ENCODE measurements at places on chromosomes 5 and 9. TPM values are rescaled to one million over a fixed set of nuclear protein-coding genes. Genes with fewer than 3 reads are reported as not detected.

SNAPC4 gene
- total RNA-seq: 9.6 TPM

DNA sequence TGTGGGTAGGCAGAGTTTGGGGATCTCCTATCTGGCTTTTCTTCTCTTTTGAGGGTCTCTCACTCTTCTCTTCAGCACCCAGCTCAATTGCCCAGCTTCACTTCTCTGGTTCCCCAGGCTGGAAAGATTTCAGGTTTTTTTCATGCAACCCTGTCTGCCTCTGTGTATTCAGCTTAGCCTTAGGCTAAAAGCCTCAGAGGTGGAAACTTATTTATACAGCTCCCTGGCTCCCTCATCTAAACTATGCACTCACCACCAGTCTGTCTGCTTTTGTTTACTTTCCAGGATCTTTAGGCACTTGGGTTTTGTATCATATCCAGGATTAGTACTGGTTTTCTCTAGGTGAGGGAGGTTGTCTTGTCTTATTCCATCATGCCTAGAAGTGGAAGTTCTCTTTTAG is 540.2 kb upstream of the TRPC7 start:
- no peak for DNase-seq

DNA sequence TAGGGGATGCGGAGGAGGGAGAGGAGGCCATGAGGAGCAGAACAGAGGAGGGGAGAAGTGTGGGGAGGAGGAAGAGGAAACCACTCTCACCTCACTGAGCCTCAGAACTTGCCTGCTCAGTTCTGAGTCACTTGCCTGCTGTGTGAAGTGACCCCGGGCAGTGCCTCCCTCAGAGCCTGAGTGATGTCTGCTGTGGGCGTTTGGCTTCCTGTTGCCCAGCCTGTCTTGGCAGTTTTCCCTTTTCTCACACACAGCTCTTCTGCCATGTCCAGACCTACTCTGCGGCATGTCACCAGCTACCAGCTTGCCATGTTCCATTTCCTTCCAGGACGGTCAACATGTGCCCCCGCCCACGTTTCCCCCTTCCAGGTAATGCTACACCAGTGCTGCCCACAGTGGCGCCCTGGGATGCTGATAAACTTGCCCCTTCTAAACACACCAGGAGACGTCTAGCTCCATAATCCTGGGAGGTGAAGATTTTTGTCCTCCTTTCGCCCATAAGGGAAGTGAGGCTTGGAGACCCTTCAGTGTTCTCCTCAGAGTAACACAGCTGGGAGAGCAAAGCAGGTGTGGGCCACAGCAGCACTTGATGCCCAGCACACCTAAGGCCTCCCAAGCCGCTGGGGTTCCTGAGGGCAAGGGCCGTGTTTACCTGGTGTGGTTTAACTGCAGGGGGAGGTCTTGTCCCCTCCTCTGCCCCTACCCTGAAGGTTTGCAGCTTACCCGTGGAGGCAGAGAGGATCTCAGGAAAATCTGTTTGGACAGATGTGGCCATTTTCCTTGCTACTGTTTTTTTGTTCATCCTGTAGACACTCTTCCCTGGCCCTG is 63.8 kb upstream of the RNF130 start:
- DNase-seq: no peak

SCGB3A2 gene
- total RNA-seq: not detected

DNA sequence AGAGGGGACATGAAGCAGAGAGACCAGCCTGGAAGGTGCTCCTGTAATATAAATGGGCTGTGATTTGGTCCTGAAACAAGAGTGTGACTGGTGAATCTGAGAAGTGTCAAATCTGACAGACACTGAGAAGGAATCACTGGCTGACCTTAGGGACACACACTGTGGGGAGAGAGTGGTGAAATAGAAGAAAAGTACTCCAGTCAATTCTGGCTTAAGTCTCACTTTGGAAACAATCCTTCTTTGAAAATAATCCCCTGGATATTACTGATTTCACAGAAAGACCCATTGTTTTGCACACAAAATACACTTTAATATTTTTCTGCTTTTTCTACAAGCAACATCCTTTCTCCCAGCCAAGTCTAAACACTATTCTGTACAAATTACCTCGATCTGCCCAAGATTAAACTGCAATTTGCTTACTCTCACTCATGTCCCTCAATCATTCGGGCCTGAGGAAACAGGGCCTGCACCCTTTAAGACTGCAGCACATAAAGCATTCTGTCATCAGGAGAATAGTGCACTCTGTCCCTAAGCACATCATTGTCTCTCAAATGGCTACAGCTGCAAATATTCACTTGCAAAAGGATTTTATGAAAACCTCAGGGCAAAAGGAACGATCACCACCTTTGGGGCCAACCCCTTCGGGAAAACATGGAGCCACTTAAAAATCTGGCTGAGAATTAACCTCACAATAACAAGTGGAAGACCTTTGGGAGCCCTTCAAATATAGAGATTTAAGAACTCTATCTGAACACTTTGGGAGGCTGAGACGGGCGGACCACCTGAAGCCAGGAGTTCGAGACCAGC is 68.6 kb downstream of the MAPKAP1 start:
- no peak for DNase-seq

GRCh38 chr5:157511651-157512644 is 51.9 kb downstream of the NIPAL4 start:
- no peak for DNase-seq

ACTBL2 gene
- not detected for total RNA-seq

DNA sequence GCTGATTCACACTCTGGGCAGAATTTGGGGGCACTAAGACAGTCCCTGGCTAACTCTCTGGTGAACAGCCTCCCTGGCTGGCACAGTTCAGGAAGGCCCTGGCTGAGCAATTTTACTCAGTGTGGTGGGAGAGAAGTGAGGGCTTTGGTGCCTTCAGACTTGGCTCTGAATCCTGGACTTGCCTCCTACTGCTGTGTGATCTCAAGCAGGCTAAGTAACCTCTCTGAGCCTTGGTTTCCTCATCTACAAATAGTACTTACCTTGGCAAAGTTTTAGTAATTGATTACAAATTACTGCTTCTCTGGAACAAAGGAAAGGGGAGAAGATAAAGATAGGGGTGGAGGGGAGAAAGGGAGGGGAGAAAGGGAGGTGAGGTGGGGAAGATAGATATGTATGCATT is 153.8 kb downstream of the DROSHA start:
- DNase-seq: no peak
